ENCODE measurements at places on chromosomes 5 and 9. TPM values are rescaled to one million over a fixed set of nuclear protein-coding genes. Genes with fewer than 3 reads are reported as not detected.

- no peak overlapping the region for H3K27ac ChIP-seq
- no peak for DNase-seq
- no peaks in the 10 kb centered on the region for H3K4me1 ChIP-seq
These were observed 173.8 kb downstream of the ACTL7B start for GRCh38 chr9:108681851-108682590.

DNA sequence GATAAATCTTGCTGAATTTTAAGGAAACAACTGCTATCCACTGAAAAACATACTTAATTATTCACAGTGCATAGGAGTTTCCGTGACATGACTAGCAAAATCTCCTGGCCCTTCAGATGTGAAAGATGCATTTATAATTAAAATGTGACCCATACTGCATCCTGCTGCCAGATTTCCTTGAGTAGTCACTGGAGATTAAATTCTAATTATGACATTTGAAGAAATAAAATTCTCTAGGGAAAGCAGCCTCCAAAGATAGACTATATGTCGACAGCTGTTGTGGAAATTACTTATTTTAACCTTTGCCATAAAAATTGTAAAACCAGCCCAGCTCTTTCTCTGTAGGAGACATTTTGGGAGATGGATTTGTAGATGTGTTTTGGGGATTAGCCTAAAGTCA is 193.6 kb upstream of the SMC2 start:
- no peaks in the 10 kb centered on the region for H3K27me3 ChIP-seq
- no peaks in the 10 kb centered on the region for H3K4me1 ChIP-seq
- DNase-seq, result no peak
- H3K27ac ChIP-seq, result no peak overlapping the region
- H3K4me3 ChIP-seq, result no peak overlapping the region

DNA sequence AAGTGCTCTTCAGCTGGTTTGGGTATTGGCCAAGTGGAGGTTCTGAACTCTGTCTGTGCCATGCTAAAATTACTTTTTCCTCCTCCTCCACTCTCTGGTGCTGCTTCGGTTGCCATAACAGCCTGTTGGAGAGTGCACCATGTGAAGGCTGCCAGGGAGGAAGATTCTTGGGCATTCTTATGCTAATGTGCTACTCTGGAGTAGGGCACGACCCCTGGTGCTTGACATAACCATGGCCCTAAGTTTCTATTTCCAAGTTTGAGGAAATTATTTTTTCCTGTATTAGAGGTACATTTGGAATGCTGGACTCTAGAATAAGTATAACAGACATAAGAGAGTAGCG is 111.6 kb downstream of the ARHGAP26 start:
- no peak for DNase-seq
- no peaks in the 10 kb centered on the region for H3K27me3 ChIP-seq
- H3K4me3 ChIP-seq, result no peak overlapping the region

DNA sequence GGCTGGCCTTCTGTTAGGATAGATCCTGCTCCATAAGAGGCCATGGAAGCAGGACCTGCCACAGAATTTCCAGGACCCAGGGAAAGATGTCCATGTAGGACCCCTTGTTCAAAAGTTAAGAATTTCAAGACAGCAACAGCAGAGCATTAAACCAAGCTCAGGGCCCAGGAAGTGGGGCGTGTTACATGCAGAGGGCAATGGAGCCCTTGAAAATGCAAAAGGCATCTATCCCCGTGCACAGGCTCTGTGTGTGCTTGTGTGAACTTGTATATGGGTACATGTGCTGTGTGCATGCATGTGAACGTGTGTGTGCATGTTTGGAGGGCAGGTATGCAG is 14.4 kb upstream of the NKD2 start:
- no peaks in the 10 kb centered on the region for H3K36me3 ChIP-seq
- H3K27ac ChIP-seq, result no peak overlapping the region
- no peak for DNase-seq
- no peak overlapping the region for H3K4me3 ChIP-seq
- no peaks in the 10 kb centered on the region for H3K27me3 ChIP-seq
- peaks cover 6% of the 10 kb centered on the region for H3K4me1 ChIP-seq

The ACOT12 gene
- not detected for total RNA-seq

GRCh38 chr5:114122852-114123251 is 239.0 kb upstream of the KCNN2 start:
- H3K4me1 ChIP-seq, result no peaks in the 10 kb centered on the region
- no peaks in the 10 kb centered on the region for H3K27me3 ChIP-seq
- H3K27ac ChIP-seq, result no peak overlapping the region

DNA sequence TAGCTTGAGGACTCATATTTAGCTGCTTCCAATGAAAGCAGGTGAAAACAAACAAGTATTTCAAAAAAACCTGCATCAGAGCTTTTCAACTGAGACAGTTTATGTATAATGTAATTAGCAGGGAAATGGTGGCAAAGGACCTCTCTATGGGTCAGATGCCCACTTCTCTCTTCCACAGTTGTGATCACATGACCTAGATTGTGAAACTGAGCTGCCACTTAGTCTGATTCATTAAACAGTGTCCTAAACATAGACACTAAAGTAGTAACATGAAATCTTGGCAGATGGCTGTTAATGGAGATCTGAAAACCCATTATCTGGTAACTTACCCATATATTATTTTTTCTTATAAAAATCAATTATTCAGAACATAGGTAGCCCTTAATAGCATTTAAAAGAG is 663.6 kb upstream of the RIOK2 start:
- no peak overlapping the region for H3K27ac ChIP-seq
- H3K27me3 ChIP-seq, result no peaks in the 10 kb centered on the region
- no peaks in the 10 kb centered on the region for H3K4me1 ChIP-seq

The SPATA31E1 gene
- total RNA-seq, result not detected

- no peak overlapping the region for H3K27ac ChIP-seq
- H3K4me3 ChIP-seq, result no peak overlapping the region
- no peaks in the 10 kb centered on the region for H3K36me3 ChIP-seq
- H3K27me3 ChIP-seq, result no peaks in the 10 kb centered on the region
- DNase-seq, result no peak
These were observed 53.8 kb downstream of the TTC39B start for GRCh38 chr9:15253197-15253596.

The SLC25A48 gene
- total RNA-seq, result not detected

GRCh38 chr9:94212091-94212490 is 47.0 kb upstream of the ZNF169 start:
- H3K36me3 ChIP-seq, result no peaks in the 10 kb centered on the region
- H3K27me3 ChIP-seq, result peaks cover 4% of the 10 kb centered on the region
- no peak for DNase-seq
- no peak overlapping the region for H3K4me3 ChIP-seq
- no peaks in the 10 kb centered on the region for H3K4me1 ChIP-seq

- H3K4me1 ChIP-seq, result no peaks in the 10 kb centered on the region
- H3K36me3 ChIP-seq, result no peaks in the 10 kb centered on the region
- H3K4me3 ChIP-seq, result no peak overlapping the region
- no peaks in the 10 kb centered on the region for H3K27me3 ChIP-seq
These were observed 247.7 kb upstream of the ZNF462 start for GRCh38 chr9:106615118-106615889.

The MYOZ3 gene
- not detected for total RNA-seq

DNA sequence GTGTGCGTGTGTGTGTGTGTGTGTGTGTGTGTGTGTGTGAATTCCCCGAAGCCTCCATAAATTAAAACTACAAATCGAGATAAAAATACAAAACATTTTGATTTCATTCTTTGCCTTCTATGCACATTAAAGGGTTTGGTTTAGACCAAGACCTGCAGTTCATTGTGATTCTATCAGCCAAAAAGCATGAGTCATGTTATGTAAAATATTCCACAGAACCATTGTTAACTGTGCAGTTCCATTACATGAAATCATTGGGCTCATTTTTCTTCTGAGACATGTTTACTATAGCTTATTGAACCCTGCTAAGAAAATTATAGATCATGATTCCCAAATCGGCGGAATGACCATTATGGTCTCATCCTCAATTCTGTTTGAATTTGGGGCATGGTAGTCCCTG is 11.7 kb downstream of the CAVIN4 start:
- no peak overlapping the region for H3K27ac ChIP-seq
- DNase-seq, result no peak
- no peak overlapping the region for H3K4me3 ChIP-seq
- H3K27me3 ChIP-seq, result no peaks in the 10 kb centered on the region

GRCh38 chr5:107389775-107390148 is 281.0 kb downstream of the EFNA5 start:
- no peak for DNase-seq
- H3K36me3 ChIP-seq, result no peaks in the 10 kb centered on the region
- H3K27ac ChIP-seq, result no peak overlapping the region
- no peak overlapping the region for H3K4me3 ChIP-seq

DNA sequence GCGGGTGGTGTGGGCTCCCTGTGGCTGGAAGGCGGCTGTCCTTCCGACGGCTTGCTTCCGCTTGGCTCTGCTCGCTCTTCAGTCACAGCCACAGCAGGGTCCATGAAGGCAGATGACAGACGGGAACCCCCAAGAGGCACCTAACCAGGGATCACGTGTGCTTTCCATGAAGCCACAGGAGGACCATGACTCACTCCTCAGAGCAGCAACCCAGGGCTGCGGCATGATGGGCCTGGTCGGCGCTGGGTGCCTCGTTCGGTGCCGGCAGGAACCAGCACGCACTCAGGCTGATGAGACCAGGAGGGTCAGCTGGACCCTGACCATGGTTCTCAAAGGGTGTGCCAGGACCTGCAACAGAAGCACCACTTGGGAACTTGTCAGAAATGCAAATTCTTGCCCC is 32.8 kb upstream of the MED10 start:
- no peak overlapping the region for H3K4me3 ChIP-seq
- no peaks in the 10 kb centered on the region for H3K36me3 ChIP-seq

DNA sequence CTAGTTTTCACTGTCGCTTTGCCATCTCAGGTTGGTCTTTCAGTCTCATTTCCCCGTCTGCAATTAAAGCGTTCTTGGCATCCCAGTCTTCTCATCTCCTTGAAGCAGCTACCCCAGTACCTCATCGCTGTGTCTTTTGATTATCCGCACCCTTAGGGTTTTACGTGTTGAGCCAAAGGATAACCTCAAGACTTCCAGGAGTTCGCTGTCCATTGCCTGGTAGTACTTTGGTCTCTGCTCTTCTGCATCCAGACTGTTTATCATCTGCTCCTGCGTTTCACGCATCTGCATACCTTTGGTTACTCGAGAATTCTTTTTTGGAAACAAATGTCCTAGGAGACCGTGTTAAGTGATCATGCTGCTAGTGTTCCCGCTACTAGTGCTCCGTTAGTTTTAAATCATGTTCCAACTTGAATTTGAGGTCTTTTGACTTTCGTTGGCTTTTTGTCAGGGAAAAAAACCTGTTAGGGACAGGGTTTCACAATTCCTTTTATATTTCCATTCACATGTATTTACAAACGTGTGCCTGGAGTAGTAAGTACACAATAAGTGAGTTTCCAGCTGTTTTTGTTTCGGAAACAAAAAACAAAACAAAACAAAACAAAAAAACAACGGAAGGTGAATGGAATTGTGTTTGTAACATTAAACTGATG is 888 bp downstream of the RABGAP1 start:
- peak overlapping the region; percentile 80 for H3K4me3 ChIP-seq
- H3K27ac ChIP-seq, result peak overlapping the region; percentile 84
- peaks cover 5% of the 10 kb centered on the region for H3K36me3 ChIP-seq
- no peak for DNase-seq
- H3K4me1 ChIP-seq, result peaks cover 21% of the 10 kb centered on the region

Measured in CD8-positive, alpha-beta memory T cell (primary cell).